ENCODE measurements at places on chromosomes 7 and 10. TPM values are rescaled to one million over a fixed set of nuclear protein-coding genes. Genes with fewer than 3 reads are reported as not detected.

GRCh38 chr10:85557077-85557476 lies 809.5 kb downstream of the GRID1 start:
- peaks cover 18% of the 10 kb centered on the region for H3K27me3 ChIP-seq
- DNase-seq, result no peak
- H3K4me3 ChIP-seq, result no peak overlapping the region
- no peaks in the 10 kb centered on the region for H3K4me1 ChIP-seq
- H3K27ac ChIP-seq, result no peak overlapping the region
- H3K36me3 ChIP-seq, result no peaks in the 10 kb centered on the region

DNA sequence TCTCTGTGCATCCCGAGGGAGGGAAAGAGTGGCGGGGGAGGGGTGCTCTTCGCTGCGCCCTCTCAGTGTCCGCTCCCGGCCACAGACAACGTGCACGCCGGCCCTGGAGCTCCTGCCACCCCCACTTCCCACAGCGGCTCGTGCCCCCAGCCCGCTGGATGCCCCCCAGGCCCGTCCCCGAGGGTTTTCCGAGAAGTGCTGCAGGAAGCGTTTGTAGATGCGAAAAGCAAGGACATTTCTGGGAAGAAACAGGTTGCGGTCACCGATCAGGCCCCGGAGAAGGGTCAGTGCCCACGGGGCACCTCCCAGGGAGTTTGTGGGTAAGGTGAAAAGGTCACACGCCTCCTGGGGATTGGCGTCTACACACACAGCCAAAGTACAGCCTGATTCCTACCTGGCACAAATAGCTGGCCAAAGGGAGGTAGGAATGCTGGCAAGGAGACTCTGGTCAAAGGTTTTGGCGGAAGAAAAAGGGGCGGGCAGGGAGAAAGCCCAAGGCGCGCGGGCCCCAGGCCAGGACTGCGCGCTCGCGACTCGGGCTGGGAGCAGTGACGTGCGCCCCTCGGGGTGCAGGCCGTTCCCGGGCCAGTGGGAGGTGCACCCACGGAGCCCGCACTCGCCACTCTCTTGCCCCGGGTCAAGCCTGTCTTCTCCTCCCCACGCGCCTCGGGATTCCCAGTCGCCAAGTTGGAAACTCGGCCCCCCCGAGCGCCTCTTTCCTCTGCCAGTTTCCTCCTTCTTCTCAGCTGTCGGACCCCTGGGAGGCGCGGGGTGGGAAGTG lies 1.5 kb upstream of the NRP1 start:
- H3K4me3 ChIP-seq, result peak overlapping the region; percentile 59
- DNase-seq, result no peak
- no peak overlapping the region for H3K27ac ChIP-seq
- no peaks in the 10 kb centered on the region for H3K36me3 ChIP-seq
- peaks cover 2% of the 10 kb centered on the region for H3K4me1 ChIP-seq

GRCh38 chr10:11373717-11374171 lies 237.7 kb downstream of the USP6NL start:
- H3K4me3 ChIP-seq, result no peak overlapping the region
- no peaks in the 10 kb centered on the region for H3K36me3 ChIP-seq
- no peak overlapping the region for H3K27ac ChIP-seq
- DNase-seq, result no peak
- 0 out of 2 replicates have a peak, but pooled peaks cover 3% of the 10 kb centered on the region for H3K27me3 ChIP-seq

- no peak overlapping the region for H3K27ac ChIP-seq
- no peaks in the 10 kb centered on the region for H3K4me1 ChIP-seq
- H3K4me3 ChIP-seq, result no peak overlapping the region
Measured at GRCh38 chr10:55750458-55750857, 610.6 kb downstream of the ZWINT start.

- DNase-seq, result no peak
- H3K4me3 ChIP-seq, result no peak overlapping the region
- H3K27me3 ChIP-seq, result no peaks in the 10 kb centered on the region
- no peaks in the 10 kb centered on the region for H3K36me3 ChIP-seq
- no peak overlapping the region for H3K27ac ChIP-seq
- H3K4me1 ChIP-seq, result no peaks in the 10 kb centered on the region
Measured at GRCh38 chr10:131490991-131491594, 179.6 kb upstream of the TCERG1L start.

GRCh38 chr7:50212666-50213621 lies 91.6 kb upstream of the IKZF1 start:
- no peaks in the 10 kb centered on the region for H3K27me3 ChIP-seq
- DNase-seq, result no peak
- no peak overlapping the region for H3K27ac ChIP-seq
- no peaks in the 10 kb centered on the region for H3K36me3 ChIP-seq
- no peak overlapping the region for H3K4me3 ChIP-seq

GRCh38 chr10:11183015-11183414 lies 165.3 kb downstream of the CELF2 start:
- H3K4me1 ChIP-seq, result no peaks in the 10 kb centered on the region
- H3K36me3 ChIP-seq, result no peaks in the 10 kb centered on the region
- H3K27me3 ChIP-seq, result no peaks in the 10 kb centered on the region
- no peak for DNase-seq
- H3K4me3 ChIP-seq, result no peak overlapping the region

GRCh38 chr7:124930655-124931597 lies 1.3 kb upstream of the POT1 start:
- no peak overlapping the region for H3K27ac ChIP-seq
- no peak for DNase-seq
- H3K4me3 ChIP-seq, result no peak overlapping the region

DNA sequence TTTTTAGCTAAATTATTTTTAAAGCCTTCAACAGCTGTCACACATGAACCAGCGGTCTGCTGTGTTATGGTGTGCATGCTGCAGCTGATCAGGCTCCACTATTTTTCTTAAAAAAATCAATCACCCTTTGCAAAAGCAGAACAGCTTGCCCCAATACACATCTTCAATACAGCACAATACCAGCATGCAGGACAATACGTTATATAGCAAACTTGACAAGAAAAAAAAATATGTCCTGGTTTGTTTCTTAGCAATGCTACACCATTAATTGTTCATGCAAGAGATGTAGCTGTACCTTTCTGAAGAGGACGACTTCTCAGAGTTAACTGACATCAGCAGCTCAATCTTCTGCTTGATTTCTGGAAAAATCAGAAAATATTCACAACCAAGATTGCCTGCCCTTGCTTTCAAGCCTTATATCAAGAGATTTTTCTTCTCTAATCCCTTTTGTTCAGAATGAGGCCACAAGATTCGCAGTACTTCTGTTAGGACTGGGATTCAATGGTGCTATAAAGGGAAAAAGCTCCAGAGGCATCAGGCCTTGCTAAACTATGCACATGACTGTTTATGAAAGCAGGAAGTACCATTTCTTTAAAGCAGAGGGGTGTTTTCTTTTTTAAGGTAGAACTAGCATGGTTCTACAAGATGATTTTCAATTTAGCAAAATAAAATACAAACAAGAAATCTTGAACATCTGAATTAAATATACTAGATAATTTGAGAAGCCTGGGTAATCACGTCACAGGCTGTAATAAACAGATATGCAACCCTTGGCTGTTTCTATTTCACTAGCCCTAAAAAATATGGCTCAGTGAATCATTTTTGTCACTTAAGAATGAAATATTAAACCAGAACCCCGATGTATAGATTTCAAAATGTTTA lies 120.0 kb downstream of the SRPK2 start:
- no peaks in the 10 kb centered on the region for H3K27me3 ChIP-seq
- H3K4me1 ChIP-seq, result 0 out of 2 replicates have a peak, but pooled peaks cover 2% of the 10 kb centered on the region
- H3K4me3 ChIP-seq, result no peak overlapping the region
- no peaks in the 10 kb centered on the region for H3K36me3 ChIP-seq
- H3K27ac ChIP-seq, result no peak overlapping the region
- no peak for DNase-seq

DNA sequence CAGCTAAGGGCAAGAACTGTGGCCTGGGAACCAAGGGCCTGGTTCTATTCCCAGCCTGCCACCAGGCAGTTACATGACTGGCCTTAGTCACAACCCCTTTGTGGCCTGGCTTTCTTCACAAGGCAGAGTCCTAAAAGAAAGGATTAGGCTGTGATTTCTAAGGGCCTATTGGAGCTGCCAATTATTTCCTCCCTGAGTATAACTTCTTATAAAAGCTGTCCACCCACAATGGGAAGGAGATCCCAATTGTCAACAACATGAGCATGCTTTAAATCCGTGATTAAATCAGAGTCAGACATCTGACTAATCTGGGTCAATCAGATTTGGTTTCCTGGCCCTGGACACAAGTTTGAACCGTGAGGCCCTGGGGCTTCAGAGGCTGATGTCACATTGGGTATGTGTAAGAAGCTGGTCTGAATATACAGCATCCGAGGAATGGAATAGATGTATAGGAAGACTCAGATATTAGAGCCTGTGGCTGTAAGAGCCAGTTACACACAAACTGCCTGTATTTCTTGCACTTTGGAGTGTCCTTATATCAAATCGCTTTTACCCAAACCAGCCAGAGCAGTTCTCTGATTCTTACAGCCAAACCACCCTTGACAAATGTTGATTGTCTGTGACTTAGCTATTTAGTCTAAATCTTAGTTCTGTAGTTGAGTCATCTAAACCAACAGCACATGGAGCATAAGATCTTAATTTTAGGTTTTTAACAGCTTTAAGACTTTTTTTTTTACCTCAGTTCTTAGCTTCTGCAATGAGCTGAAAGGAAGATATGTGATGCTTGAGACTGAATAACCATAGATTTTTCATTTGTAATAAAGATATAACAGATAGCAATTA lies 61.3 kb downstream of the ABCB4 start:
- no peaks in the 10 kb centered on the region for H3K4me1 ChIP-seq
- H3K27ac ChIP-seq, result no peak overlapping the region
- H3K27me3 ChIP-seq, result no peaks in the 10 kb centered on the region
- no peak for DNase-seq
- H3K4me3 ChIP-seq, result no peak overlapping the region
- no peaks in the 10 kb centered on the region for H3K36me3 ChIP-seq

DNA sequence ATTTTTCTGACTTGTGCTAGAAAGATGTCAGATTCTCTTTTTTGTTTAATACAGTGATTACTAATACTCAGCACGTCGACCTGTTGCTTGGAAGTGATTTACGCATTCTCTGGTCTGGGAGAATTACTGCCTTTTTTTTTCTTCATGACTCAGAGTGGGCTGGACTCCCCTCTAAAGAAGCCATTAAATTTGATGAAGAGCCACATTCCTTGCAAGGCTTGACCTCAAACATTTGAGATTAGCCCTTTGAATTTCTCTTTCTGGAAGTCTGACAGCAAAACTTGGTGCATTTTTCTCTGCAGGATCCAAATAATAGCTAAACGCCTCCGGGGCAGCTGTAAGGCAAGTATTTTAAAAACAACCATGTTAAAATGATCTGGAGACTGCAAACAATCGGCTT lies 171.6 kb downstream of the GALNT17 start:
- no peak for DNase-seq
- no peaks in the 10 kb centered on the region for H3K27me3 ChIP-seq
- H3K36me3 ChIP-seq, result no peaks in the 10 kb centered on the region
- no peak overlapping the region for H3K27ac ChIP-seq

DNA sequence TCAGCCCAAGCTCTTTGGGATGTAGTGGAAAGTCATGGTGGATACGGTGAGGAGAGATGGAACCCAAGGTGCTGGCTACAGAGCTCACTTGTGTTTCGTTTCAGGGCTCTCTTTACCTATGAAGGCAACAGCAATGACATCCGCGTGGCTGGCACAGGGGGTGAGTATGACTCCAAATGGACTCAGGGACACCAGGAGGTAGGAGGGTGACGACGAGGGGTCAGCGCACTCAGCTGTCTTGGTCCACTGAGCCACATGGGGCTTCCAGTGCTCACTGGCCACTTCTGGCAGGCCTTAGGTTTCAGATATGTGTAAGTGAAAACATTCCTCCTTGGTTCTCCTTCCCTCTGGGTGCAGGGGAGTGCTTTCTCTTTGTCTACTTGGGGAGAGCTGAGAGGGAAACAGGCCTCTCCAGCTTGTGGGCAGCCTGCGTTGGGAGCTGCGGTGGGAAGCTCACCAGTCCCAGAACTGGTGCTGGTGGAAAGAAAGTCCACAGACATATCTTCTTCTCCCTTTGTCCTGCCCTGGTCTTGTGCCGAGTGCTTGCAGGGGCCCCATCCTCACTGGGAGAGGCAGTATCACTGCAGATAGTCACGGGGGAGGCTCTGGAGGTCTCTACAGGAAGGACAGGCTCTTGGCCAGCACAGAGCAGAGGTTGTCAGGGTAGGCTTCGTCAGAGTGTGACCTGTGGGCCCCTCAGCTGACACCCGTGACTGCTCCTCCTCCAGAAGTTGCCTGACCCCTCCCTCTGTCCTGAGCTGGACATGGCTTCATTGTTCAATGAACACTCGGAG lies 5.8 kb downstream of the DBNL start:
- H3K4me1 ChIP-seq, result peaks cover 7% of the 10 kb centered on the region
- H3K27me3 ChIP-seq, result no peaks in the 10 kb centered on the region
- peaks cover 20% of the 10 kb centered on the region for H3K36me3 ChIP-seq
- DNase-seq, result no peak
- no peak overlapping the region for H3K27ac ChIP-seq
- H3K4me3 ChIP-seq, result no peak overlapping the region

DNA sequence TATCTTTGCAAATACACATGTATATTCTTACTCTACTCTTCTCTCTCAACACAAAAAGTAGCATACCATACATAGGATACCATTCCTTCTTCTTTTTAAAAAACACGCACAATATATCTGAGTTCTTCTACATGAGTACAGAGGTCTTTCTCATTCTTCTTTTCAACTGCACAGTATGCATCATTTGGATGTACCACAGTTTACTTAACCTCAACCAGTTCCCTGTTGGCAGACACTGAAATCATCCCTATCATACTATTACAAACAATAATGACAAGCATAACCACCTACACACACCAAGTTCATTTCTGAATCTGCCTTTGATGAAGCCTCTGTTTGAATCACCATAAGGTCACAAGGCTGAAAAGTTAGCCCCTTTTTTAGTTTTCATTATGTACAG lies 25.7 kb upstream of the GGCT start:
- DNase-seq, result no peak
- H3K4me1 ChIP-seq, result no peaks in the 10 kb centered on the region
- no peak overlapping the region for H3K4me3 ChIP-seq
- H3K36me3 ChIP-seq, result no peaks in the 10 kb centered on the region
- no peak overlapping the region for H3K27ac ChIP-seq
- H3K27me3 ChIP-seq, result no peaks in the 10 kb centered on the region

- H3K27ac ChIP-seq, result no peak overlapping the region
- no peak for DNase-seq
- no peaks in the 10 kb centered on the region for H3K36me3 ChIP-seq
- no peak overlapping the region for H3K4me3 ChIP-seq
- H3K4me1 ChIP-seq, result no peaks in the 10 kb centered on the region
Measured at GRCh38 chr10:5376450-5376849, 11.7 kb downstream of the UCN3 start.

- peak overlapping the region; percentile 60 for H3K4me3 ChIP-seq
- DNase-seq, result peak; percentile 26
- no peaks in the 10 kb centered on the region for H3K36me3 ChIP-seq
- H3K27ac ChIP-seq, result no peak overlapping the region
Measured at GRCh38 chr7:39414224-39415035, 151.8 kb upstream of the YAE1 start.

The DCLRE1A gene
- 13.9 TPM for total RNA-seq

The CRHR2 gene
- total RNA-seq, result not detected

The FAM25C gene
- not detected for total RNA-seq

The SLC39A12 gene
- total RNA-seq, result not detected

The ADCY1 gene
- 0.05 TPM for total RNA-seq

The DGKB gene
- 0.05 TPM for total RNA-seq

The HELLS gene
- total RNA-seq, result 134 TPM

The OR6V1 gene
- not detected for total RNA-seq
